ENCODE measurements at places on chromosomes 3 and 15. TPM values are rescaled to one million over a fixed set of nuclear protein-coding genes. Genes with fewer than 3 reads are reported as not detected.

Gene WNT5A
- total RNA-seq = 0.30 TPM

Gene ARGFX
- total RNA-seq = not detected

- no peak for DNase-seq
Measured at GRCh38 chr3:12932347-12932746, 91.0 kb upstream of the RPL32 start.

DNA sequence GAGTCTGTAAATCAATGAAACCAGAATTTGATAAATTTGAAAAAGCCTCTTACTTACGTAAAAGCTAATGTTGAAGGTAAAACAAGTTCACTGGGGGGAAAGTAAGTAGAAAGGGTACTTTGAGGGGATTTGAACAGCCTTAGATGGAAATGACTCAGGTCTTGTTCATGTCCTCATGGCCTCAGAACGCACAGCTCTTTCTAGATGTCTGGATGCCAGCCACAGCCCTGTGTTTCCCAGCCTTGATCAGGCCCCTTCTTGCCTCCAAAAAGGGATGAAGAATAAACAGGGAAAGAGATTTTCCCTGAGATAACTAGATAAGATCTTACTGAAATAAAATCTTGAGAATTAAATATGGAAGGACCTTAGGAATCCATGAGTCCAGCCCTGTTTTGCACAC, 237.1 kb upstream of the GOLGA6L4 start:
- DNase-seq = no peak

DNA sequence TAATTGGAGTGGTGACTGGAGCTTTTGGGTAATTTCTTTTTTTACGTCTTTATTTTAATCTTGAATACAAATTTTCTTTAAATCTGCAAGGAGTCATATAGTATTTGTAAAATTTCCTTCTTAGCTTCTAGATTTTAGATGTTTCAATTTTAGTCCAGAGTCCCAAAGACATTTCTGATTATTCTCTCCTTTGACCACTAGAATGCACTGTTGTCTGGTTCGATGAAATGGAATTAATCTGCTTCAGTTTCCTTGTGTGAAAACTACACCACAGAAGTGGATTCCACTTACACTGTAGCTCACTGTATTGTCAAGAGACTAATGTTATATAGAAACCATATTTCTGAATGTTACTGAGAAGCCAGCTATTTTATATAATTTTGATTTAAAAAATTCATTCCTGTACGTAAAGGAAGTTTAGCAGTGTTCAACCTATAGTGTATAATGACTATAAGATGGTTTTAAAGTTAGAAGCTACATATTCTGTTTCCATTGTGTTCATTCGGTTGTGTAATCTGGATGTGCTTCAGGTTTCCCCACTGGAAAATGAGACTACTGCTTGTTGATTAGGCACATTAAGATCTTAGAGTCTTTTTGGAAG, 6.1 kb downstream of the GRAMD1C start:
- no peak for DNase-seq

DNA sequence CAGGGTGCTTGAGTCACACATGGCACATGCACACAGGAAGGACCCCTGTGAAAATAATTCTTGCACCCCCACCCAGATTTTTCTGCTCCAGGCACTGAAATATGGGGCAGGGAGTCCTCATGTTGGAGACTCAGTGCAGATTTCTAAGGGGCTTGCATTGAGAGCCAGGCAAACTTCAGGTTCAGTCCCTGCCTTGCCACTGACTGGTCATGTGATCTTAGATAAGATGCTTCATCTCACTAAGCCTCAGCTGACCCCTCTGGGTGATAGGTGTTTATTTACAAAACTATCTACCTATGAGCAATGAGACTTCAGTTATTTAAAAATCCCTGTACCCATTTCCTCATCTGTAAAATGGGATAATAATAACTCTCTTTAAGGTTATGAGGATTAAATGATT, 30.1 kb upstream of the C3orf80 start:
- no peak for DNase-seq

GRCh38 chr3:12395349-12396012, 88.8 kb upstream of the TSEN2 start:
- DNase-seq = no peak

Gene AADACL2
- total RNA-seq = not detected

- no peak for DNase-seq
Measured at GRCh38 chr3:30308131-30308530, 298.3 kb upstream of the TGFBR2 start.

- no peak for DNase-seq
Measured at GRCh38 chr3:177689869-177690268, 492.6 kb upstream of the TBL1XR1 start.

Gene HRG
- total RNA-seq = not detected

- peak; percentile 33 for DNase-seq
Measured at GRCh38 chr15:98547741-98548138, 100.6 kb upstream of the IGF1R start.

Gene CLDN18
- not detected for total RNA-seq

- no peak for DNase-seq
Measured at GRCh38 chr15:28103831-28104230, 4.7 kb upstream of the OCA2 start.

GRCh38 chr15:96340598-96341512, 10.4 kb downstream of the NR2F2 start:
- no peak for DNase-seq

DNA sequence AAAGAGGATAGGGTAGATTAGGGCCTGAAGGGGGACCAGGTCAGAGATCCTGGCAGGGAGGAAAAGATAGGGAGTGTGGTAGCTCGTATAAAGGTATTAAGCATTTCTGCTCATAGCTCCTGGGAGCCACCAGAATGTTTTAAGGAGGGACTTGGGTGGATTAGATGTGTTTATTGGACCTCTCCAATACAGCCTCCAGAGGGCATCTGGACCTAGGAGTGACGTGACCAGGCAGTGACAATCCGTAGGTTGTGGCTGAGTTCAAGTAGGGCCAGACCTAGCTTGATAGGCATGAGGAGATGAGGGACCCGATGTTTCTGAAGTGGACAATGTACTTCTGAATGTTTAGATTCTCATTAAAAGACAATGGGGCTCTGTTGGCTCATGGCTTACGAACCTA, 435.2 kb downstream of the MCTP2 start:
- no peak for DNase-seq

- DNase-seq = no peak
Measured at GRCh38 chr15:60620708-60621107, 141.8 kb upstream of the ICE2 start.

Gene RHCG
- not detected for total RNA-seq

DNA sequence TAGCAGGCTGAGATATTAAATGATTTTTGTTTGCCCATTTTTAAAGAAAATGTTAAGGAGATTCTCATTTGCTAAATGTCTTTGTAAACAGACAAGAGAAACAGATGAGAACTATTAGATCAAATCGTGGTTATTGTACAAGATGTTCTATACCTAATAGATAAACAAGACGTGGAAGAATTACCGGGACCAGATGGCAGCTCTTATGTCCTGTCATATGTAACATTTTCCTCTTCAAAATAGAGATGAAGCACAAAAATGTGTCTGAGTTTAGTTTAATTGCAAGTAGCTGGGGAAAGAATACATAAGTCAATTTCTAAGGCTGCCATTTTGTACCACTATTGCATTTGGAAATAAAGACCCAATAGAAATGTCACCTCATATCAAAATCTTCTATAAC, 553.7 kb downstream of the TUSC7 start:
- no peak for DNase-seq

GRCh38 chr15:31487811-31488436, 161.3 kb downstream of the KLF13 start:
- no peak for DNase-seq

DNA sequence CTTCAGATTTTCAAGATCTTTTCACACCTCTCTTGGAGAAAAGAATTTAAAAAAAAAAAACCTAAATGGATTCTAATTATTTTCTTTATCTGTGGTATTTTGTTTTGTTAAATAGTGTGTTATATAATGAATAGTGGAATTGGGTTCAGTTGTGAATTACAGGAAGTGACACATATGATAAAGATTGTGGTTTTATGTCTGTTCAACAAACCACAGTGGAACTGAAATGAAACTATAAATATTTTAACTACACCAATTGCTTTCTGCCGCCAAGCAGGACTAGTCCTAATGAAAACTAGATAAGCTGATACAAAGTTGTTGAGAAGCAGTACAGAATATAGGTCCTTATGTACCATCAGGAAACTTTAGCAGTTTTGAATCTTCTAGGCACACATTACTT, 121.6 kb downstream of the UBE2E2 start:
- DNase-seq = no peak

DNA sequence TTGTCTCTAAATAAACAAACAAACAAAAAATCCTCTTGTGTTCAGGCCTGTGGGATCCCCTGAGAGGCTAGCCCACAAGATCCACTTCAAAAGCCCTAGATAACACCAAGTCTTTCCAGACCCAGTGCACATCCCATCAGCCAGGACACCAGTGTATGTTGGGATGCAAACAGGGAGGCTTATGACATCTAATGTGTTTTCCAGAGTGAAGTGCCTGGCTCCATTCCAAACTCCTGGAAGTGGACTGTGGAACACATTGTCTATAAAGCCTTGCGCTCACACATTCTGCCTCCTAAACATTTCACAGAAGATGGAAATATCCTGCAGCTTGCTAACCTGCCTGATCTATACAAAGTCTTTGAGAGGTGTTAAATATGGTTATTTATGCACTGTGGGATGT, 57.0 kb downstream of the MLH1 start:
- no peak for DNase-seq

DNA sequence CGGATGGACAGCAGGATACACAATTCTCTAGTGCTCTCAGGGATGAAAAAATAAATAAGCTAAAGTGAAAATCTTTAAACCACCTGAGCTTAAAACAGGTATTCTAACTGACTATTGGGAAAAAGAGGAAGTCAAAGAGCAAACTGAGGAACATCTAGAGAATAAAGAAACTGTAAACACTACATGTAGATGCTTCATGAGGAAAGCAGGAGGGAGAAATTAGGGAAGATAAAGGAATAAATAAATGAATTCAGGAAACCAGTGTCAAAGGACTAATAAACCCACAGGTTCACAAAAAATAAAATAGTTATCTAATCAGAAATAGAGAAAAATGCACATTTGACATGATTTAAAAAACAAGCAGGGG, 525 bp upstream of the MCCC1 start:
- DNase-seq = no peak

GRCh38 chr3:10150987-10151386, 9.4 kb downstream of the VHL start:
- no peak for DNase-seq

DNA sequence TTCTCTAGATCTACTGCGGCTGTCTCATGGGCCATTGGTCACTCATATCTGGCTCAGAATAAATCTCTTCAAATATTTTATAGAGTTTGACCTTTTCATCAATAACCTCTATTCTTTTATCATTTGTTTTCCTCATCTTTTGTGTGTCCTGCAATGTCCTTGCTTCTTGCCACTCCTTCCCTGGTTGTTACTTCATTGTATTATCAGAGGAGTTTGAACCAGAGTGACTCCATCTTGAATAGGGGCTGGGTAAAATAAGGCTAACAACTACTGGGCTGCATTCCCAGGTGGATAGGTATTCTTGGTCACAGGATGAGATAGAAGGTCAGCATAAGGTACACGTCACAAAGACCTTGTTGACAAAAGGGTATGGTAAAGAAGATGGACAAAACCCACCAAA, 9.9 kb upstream of the LPCAT4 start:
- DNase-seq = no peak

- no peak for DNase-seq
Measured at GRCh38 chr3:173401369-173401768, 3.8 kb downstream of the NLGN1 start.

Gene PPARG
- 64.2 TPM for total RNA-seq

GRCh38 chr15:55530861-55531313, 22.9 kb upstream of the DNAAF4 start:
- no peak for DNase-seq

DNA sequence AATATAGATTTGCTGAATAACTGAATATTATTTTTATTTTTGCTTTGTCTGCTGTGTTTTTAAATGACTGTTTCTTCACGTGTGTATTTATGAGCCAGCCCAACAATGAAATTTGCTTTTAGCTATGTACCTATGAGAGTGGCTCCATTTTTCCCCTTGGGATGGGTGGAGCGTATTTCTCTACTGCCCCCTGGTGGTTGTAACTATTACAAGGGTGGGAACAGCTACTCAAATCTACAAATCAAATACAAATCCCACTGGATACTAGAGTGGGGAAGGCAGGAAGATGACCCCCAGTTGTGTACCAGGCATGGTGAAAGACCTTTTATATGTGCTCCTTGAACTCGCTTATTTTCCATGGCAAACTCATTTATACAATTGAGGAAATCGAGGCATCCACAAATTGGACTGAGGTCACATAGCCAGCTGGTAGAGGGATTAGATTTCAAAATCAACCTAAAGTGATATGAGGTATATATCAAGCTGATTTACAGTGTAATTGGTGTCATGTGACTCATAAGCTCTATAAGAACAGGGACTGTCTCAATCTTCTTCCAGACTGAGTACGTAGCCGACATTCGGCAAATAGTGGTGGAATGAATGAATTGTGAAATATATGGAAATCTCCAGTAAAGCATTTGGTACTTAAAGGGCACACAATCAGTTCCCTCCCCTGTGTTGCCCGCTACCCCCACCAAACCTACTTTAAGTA, 69.5 kb upstream of the VEPH1 start:
- DNase-seq = no peak

DNA sequence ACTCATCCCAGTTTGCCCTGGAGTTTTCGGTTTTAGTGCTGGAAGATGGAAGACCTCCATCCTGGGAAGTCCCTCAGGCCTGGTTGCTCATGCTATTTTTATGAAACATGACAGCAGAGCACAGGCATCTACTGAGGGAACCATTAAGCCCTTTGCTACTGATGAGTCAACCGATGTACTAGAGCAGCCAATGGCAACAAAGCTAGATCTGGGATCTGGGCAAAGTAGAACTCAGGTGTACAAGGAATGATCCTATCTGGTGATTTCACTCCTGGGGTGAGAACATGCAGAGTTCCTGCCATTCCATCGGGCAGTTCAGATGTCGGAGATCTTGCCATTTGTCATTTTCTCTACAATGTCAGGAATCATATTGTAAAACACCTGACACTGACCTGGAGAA, 166.2 kb upstream of the NSMCE3 start:
- no peak for DNase-seq

- no peak for DNase-seq
Measured at GRCh38 chr15:71800835-71801745, 9.3 kb upstream of the NR2E3 start.

DNA sequence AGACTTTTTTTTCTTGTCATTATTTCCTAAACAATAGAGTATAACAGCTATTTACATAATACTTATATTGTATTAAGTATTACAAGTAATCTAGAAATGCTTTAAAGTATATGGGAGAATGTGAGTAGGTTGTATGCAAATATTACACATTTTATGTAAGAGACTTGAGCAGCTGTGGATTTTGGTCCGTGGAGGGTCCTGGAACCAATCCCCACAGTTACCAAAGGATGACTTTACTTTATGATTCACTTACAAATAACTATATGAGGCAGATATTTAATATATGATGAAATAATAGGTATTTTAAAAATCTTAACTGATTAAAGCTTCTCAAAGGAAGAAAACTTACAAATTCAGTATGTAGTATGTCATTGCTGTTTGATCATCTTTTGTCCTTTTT, 56.3 kb downstream of the PPP2R3A start:
- DNase-seq = no peak
